ENCODE measurements at places on chromosomes 11 and 22.
A peak's percentile ranks its signal among the peaks of the same experiment; 100 is the strongest.

DNA sequence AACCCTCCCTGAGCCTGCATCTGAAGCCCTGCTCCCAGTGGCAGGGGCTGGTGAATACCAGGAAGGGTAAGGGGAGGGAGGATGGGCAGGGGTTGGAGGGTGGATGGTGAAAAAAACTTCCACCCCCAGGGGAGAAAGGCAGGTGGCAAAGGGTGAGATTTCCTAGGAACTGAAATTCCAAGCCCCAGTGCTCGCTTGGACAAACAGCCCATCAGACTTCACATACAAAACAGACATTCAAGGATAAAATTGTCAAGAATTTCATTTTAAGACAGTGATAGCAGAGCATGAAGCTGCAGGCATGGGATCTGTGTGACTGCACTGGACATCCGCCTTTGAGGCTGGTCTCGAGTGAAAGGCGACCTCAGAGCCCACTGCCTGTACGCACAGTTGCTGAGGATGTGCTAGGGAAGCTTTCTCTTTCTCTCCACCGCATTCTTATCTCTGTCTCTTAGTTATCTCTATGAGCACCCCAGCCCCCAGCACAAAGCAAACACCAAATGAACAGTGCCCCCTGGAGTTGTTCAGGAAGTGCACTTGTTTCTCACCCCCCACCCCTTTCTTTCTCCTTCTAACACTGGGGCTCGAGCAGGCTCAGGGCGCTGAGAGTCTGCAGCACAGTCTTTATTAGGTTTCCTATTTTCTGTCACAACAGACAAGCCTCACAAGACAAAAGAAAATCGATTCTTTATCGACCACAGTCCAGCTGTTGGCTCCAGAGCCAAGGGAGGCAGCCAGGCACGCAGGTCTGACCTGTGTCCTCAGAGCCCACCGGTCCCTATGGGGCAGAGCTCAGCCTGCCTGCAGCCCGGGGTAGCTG is 237.3 kb upstream of the NCAM1 start:
- no peak for DNase-seq

GRCh38 chr11:128207861-128208321 is 379.5 kb downstream of the ETS1 start:
- no peak for DNase-seq

DNA sequence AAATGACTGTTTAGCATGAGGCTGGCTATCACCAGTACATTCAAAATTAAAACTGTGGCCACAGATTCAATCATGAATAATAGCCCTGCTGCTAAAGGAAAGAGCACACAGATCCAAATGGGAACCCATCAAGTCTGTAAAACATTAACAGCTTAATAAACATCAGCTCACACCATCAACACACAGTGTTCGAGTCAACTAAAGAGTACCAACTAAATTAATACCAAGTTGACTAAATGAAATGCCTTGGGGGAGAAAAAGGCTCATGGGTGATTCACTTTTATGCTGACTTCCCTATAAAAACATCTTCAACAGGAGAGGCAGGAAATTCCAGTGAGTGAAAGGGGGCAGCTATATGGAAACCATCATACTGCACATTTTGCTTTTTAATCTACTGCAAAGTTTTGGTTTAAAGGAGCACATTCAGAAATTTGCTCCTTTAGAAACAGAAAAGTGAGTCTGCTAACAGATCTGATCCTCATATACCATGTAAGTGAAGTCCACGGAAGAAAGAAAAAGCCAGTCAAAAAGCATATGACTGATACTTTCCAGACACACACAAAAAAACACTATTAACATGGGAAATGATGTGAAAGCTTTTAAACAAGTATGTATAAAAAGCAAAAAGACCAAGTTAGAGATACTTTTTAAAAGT is 16.3 kb downstream of the LGR4 start:
- no peak for DNase-seq

GRCh38 chr11:62976109-62976508 is 8.7 kb downstream of the SLC22A6 start:
- DNase-seq: no peak

- peak; percentile 20 for DNase-seq
Observed at GRCh38 chr11:64499261-64500004, 91.6 kb upstream of the SLC22A12 start.

DNA sequence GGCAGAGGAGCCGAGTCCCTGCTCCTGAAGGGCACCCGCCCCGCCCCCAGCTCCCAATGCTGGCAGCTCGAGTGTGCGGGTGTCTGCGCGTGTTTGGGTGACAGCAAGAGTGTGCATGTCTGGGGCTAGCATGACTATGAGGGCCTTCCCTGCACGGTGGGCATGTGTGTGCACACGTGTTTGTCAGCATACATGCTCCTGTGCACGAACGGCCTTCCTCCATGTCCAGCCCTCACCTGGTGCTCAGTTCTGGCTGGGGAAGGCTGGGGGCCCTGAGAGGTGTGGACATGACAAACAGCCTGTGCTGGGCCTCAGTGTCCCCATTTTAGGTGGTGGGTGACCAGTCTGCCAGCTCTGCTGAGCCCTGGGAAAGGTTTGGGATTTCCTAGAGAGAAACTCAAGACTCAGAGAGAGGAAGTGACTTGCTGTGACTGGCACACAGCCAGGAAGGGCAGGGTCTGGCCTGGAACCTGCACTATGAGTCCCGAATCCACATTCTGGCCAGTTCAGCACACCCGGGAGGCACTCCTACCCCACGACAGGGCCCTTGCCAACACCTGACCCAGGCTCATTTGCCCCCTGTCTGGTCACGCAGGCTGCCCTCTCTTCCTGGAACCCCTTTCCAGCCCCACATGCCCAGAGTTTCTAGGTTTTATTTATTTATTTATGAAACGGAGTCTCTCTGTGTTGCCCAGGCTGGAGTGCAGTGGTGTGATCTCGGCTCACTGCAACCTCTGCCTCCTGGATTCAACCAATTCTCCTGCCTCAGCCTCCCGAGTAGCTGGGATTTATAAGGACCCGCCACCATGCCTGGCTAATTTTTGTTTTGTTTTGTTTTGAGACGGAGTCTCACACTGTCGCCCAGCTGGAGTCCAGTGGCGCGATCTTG is 3.3 kb upstream of the SHISA8 start:
- DNase-seq: peak; percentile 95

DNA sequence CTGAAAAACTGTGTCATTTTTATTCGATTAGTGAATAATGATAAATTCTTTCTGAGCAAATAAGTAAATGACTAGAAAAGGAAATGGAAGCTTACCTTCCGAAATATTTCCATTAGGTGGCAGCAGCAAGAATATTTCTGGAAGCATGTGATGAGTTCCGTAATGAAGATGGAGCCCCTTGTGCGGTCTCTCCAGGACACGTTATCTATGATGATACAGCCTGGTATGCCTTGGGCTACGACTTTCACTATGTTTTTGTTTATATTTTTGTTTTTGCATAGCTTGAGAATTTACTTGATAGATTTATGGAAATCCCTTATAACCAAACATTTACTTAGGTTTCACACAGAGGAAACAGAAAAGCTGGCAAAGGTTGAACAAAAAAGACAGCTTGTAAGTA is 25.7 kb downstream of the CASP5 start:
- DNase-seq: no peak

DNA sequence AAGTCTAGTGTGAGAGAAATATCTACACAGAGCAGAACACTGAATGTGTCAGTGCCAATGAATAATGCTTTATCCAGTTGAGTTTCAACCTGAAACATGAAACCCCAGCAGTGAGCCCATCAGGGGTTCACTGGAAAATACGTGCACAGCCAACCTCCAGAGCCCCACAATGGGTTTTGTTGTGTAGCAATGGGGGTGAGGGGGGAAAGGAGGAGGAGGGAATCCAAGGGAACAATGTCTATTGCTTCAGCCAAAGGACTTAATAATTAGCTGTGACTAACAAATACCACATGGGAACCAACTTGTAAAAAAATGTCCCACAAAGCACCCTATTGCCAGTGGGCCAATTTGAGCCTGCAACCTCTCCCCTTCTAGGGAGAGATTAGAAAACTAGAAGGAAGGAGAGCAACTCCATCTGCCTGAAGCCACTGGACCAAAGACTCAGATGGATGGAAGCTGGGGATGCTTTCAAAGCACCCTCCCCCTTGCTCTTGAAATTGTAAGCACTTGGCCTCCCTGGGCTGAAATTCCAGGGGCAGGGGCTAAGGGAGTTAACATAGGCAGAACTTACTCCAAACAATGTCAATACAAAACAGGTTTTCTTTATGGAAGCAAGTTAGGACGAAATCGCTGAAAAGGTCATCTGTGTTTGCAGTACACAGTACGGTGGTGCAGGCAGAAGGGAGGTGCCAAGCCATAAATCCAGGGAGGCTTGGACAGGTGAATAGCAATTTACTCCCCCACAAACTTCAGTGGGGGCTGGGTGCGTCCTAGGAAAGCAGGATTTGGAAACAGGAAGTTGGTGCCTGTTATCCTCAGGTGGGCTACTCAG is 99.8 kb downstream of the ARL14EP start:
- no peak for DNase-seq

DNA sequence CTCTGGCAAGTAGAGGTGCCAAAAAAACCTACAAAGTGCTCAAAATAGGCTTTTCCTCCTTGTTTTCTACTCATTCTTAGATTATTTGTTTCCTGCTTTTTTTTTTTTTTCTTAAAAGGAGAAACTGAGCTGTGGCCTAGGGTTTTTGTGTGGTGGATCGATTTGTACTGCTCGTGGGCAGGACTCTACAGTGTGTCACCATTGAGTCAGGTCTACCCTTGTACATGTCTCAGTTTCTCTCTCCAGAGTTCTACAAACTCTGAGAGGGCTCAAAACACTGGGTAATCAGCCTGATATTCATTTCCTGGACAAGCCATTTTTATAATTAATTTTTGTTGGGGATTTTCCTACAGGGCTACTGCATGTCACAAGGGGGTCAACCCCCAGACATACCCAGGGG is 5.2 kb upstream of the CASP4 start:
- DNase-seq: no peak

DNA sequence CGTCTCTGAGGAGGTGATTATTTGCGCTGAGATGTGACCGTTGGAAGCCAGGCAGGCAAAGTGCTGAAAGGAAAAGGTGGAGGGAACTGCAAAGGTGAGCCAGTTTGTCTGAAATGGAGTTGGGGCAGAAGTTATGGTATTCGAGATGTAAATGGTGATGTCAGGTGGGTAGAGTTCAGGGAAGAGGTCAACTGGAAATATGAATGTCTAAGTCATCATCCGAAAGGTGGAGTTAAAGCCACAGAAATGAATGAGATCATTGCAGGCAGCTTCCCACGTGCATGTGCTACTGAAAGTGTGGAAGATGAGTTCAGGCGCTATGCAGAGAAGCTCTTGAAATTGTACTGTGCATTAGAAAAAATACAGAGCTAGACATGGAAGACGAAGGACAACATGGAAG is 2.2 kb upstream of the BPIFC start:
- DNase-seq: no peak

DNA sequence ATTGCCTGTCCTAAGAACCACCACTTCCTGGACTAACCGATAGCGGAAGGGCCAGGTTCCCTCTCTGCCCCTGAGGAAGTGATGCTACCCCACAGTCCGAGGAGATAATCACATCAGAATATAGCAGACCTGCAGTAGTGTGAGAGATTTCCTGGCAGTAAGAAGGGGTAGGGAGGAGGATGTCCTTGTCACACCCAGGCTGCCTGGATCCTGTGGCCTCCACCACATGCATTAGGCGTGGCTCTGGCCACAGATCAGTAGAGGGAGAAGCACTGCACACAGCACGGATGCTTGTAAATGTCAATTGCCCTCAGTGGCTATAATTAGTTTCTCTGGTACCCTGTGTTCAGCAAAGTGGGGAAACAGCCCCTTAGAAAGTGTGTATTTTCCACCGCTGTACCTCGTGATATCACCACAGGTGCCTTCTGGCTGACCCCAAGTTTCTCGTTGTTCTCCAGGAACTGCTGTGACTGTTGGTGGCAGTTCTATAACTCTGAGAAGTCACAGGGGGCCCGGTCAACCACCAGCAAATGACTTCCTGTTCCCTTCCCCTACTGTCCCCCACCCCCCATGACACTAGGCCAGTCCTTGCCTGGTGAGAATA is 61.8 kb downstream of the UBASH3B start:
- peak; percentile 62 for DNase-seq

- no peak for DNase-seq
Observed at GRCh38 chr11:72338741-72339140, 94.8 kb upstream of the PHOX2A start.

DNA sequence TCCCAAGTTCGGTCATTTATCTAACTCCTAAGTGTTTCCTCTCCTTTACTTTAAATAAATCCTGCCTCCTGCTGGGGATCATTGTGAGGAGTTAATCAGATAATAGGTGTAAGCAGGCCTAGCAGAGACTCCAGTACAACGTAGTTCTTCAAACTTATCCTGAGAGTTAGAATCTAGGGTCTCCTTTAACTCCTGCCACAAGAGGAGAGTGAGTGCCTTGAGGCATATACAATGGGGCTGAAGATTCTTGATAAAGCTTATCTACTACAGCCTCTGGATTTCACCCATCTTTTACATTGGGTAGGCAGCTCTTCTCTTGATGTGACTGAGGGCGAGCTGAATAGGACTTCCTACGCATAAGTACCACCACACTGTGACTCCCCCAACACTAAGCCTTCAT is 3.1 kb upstream of the GALNT18 start:
- DNase-seq: no peak

DNA sequence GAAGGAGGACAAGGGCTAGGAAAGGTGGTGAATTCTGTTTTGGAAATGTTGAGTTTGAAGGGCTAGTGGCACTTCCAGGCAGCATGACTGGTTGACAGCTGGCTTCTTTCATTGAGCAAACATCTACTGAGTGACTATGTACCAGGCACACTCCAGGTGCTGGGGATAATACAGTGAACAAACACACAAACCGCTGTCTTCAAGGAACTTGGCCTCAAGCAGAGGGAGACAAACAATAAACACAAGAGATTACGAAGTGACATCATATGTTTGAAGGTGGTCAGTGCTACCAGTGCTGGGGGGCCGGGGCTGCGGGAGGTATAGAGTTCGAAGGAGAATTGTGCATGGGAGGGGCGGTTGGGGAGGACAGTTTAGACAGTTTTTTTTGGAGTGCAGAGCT is 197.0 kb upstream of the SORL1-AS1 start:
- no peak for DNase-seq

- peak; percentile 86 for DNase-seq
Observed at GRCh38 chr11:35134403-35135148, 4.4 kb upstream of the CD44 start.
